ENCODE measurements at places on chromosomes 13 and 19. TPM values are rescaled to one million over a fixed set of nuclear protein-coding genes. Genes with fewer than 3 reads are reported as not detected.

Gene CNN1
- total RNA-seq, result 0.48 TPM

Gene FUT2
- total RNA-seq, result not detected

GRCh38 chr19:29193155-29193554 lies 19.8 kb downstream of the UQCRFS1 start:
- DNase-seq, result no peak

- DNase-seq, result no peak
Measured at GRCh38 chr13:50226515-50227155, 211.4 kb downstream of the KCNRG start.

DNA sequence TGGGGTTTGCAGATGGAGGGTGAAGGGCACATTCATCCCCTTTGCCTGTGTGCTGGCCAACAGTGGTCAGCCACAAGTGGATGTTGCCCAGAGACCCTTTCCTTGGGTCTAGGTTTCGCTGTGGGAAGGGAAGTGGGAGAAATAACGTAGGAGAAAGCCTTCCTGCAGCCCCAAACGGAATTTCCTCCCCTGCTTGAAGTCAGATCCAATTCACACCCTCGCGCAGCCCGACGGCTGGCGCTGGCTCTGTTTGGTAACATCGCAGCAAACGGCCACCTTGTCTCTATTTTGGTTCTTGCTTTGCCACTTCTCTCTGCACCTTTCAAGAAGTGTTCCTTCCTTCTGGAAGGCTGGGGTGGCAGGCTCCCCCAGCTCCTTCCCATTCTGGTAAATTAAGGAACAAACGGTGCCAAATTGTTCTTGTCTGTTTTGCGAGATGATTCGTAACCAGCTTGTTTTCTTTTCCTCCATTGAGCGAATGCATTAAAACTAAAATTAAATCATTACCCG lies 45.4 kb downstream of the CHST8 start:
- no peak for DNase-seq

DNA sequence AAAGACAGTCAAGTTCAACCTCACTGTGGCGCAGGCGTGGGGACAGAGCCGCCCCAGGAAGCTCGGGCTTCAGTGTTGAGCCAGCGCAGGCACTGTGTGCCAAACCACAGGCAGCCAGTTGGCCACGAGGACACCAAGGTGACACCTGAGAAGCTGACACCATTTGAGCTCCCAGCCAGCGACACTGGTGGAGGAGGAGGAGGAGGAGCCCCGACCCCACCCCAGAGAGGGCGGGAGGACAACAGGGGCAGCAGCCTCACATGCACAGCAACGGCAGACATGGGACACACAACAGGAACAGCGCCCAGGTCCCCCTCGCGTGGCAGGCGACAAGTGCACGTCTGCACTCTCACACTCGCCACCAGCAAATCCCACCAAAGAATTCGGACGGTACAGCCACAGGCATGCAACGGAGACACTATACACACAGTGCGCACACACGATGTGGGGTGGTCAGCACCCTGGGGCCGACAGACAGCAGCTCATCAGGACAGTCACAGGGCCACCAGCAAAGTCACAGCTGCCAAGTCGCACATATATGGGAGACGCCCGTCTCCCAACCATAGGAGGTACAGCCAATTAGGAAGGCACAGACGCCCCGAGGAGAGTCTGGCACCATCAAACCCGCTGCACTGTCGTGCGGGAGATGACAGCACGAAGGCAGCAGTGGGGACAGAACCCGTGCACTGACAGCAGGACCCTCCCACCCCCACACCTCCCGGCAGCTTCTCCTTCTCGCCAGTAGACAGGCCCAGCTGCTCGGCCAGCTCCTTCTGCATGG lies 3.4 kb downstream of the EIF3G start:
- DNase-seq, result no peak

DNA sequence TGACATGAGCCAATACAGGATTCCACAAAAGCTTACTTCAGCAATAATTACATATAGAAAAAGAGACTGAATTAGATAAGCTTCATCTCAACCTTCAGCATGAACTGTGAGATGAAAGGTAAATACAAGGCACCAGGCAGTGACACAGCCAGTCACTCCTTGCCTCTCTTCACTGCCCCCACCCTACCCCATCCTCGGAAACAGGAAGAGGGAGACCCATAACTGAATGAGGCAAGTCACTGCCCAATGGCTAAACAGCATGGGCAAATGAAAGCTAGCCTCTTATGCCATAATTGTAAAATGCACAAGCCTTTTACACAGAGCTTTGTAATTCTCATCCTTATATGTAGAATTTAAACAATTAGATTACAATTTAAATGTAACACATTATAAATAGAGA lies 1.7 kb downstream of the ZNF160 start:
- no peak for DNase-seq

DNA sequence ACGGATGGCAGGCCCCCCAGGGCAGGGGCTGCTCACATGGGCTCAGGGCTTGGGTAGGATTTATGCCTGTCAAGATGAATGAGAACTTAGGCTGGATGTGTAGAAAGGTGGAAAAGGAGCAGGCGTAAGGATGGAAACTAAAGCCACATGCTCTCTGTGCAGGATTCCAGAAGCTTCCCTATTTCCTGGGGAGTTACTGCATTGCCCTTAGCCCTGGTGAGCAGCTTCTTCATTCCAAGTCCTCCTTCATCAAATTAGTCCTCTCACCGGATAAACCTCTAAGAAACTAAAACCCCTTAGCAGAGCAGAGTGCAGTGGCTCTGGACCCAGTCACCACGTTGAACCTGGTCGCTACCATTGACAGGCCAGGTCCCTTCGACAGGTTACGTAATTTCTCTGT lies 7.4 kb downstream of the ATP12A start:
- no peak for DNase-seq

DNA sequence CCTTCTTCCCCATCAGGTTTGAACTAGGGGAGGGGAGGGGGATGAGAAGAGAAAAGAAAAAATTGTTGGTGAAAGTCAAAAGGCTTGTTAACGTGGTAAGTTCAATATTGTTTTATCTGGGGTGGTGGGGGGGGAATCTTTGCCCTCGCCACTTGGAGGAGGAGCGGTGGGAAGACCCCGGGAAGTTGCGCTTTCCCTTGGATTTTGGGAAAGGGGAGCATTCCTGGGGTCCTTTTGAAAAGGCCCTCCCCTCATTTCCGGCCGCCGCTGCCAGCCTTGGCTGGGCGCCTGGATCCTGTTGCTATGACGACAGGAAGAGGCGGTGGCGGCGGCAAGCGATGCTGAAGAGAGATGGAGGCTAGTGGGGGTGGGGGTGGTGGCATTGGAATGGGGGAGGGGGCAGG lies 4.6 kb upstream of the CACNG8 start:
- no peak for DNase-seq

DNA sequence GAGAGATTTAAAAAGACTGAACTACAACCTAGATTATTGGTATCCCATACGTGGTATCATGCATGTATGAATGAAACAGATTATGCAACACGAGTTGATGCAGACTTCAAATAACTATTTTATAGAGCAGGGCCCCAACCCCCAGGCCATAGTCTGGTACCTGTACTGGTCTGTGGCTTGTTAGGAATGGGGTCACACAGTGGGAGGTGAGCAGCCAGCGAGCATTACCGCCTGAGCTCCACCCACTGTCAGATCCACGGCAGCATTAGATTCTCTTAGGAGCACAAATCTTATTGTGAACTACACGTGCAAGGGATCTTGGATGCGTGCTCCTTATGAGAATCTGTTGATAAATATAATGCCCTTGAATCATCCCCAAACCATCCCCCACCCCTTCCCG lies 320.2 kb downstream of the TBC1D4 start:
- no peak for DNase-seq
